Chondrocyte (in vitro differentiated cells): ENCODE measurements at places on chromosomes 4 and X. TPM values are rescaled to one million over a fixed set of nuclear protein-coding genes. Genes with fewer than 3 reads are reported as not detected.

GRCh38 chrX:16873106-16873505 lies 2.9 kb upstream of the RBBP7 start:
- H3K36me3 ChIP-seq = no peaks in the 10 kb centered on the region
- peaks cover 5% of the 10 kb centered on the region for H3K27me3 ChIP-seq
- no peak overlapping the region for H3K27ac ChIP-seq
- peaks cover 22% of the 10 kb centered on the region for H3K4me1 ChIP-seq

Gene GLA
- 24.6 to 33.7 TPM (median 28.1 TPM) in 3 replicates for total RNA-seq

Gene CYP4V2
- total RNA-seq = 13.3 to 13.4 TPM (median 13.4 TPM) in 3 replicates

DNA sequence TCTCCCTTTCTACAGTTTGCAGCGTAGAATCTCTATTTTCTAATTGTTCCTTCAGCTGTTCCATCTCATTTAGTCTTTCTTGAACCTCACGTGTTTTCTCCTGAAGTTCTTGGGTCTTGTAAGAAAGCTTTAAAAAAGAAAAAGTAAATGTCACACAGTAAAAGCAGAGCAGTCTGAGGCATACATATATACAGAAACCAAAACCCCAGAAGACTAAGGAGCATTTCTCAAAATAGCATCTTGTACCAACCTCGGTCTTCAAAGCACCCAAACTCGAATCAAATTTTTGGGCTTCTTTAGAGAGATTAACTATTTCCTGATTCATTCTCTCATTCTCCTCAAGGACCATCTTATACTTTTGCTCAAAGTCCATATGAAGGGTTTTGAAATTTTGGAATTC lies 39.4 kb downstream of the CENPE start:
- no peak for DNase-seq
- no peaks in the 10 kb centered on the region for H3K4me1 ChIP-seq
- H3K27ac ChIP-seq = no peak overlapping the region
- peaks cover 13% of the 10 kb centered on the region for H3K36me3 ChIP-seq

- no peaks in the 10 kb centered on the region for H3K36me3 ChIP-seq
- no peaks in the 10 kb centered on the region for H3K27me3 ChIP-seq
- H3K4me3 ChIP-seq = peak overlapping the region; percentile 75
- no peak for DNase-seq
- H3K4me1 ChIP-seq = peaks cover 8% of the 10 kb centered on the region
- no peak overlapping the region for H3K27ac ChIP-seq
Observed at GRCh38 chrX:37846141-37846540, 1.2 kb downstream of the DYNLT3 start.

GRCh38 chr4:134888156-134888555 lies 686.6 kb upstream of the PABPC4L start:
- no peak overlapping the region for H3K27ac ChIP-seq
- no peak for DNase-seq
- no peaks in the 10 kb centered on the region for H3K36me3 ChIP-seq
- no peaks in the 10 kb centered on the region for H3K4me1 ChIP-seq
